ENCODE measurements at places on chromosomes 1 and 21.

GRCh38 chr21:44713846-44714245, 2.5 kb upstream of the TSPEAR start:
- DNase-seq: no peak

DNA sequence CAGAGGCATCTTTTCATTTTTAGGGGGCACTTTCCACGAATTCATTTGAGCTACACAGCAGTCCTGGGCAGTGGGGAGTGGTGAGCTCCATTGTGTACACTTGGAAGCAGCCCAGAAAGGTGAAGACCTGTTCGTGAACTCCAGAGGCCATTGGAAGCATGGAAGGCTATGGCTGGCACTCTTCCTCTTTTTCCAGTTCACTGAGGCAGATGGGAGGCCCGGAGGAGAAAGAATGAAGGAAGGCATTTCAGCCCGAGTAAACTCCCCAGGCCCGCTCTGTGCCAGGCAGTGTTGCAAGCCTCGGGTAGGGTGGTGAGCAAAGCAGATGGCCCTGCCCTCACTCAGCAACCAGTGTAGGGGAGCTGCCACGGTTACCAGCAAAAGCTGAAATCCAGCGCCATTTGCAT, 673 bp upstream of the DHCR24 start:
- no peak for DNase-seq

GRCh38 chr1:5939271-5940170, 52.7 kb downstream of the NPHP4 start:
- DNase-seq: no peak

DNA sequence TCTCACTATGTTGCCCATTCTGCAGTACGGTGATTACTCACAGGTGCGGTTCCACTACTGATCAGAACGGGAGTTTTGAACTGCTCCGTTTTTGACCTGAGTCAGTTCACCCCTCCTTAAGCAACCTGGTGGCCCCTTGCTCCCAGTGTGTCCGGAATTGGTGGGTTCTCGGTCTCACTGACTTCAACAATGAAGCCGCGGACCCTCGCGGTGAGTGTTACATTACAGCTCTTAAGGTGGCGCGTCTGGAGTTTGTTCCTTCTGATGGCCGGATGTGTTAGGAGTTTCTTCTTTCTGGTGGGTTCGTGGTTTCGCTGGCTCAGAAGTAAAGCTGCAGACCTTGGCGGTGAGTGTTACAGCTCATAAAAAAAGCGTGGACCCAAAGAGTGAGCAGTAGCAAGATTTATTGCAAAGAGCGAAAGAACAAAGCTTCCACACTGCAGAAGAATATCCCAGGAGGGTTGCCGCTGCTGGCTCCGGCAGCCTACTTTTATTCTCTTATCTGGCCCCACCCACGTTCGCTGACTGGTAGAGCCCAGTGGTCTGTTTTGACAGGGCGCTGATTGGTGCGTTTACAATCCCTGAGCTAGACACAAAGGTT, 17.6 kb upstream of the PARP1 start:
- DNase-seq: no peak
